ENCODE measurements at places on chromosomes 5 and 9. TPM values are rescaled to one million over a fixed set of nuclear protein-coding genes. Genes with fewer than 3 reads are reported as not detected.

DNA sequence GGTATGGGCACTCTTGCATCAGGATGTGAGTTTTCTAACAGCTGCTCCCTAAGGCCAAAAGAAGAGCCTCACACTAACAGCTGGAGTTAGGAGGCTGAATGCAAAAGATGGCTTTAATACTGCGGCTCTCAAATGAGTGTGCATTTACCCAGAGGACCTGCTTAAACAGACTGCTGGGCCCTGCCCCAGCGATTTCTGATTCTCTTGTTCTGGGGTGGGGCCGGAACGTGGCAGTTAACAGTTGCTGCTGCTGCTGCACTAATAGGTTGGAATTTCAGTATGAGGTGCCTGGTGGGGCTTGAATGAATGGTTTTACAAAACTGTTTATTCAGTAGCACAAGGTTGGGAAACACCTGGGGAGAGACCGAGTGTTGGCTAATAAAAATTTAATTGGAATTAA is 26.1 kb downstream of the HMGCR start:
- DNase-seq = no peak

Gene ZNF454
- total RNA-seq = 3.1 TPM

Gene ARSI
- 1.1 TPM for total RNA-seq

DNA sequence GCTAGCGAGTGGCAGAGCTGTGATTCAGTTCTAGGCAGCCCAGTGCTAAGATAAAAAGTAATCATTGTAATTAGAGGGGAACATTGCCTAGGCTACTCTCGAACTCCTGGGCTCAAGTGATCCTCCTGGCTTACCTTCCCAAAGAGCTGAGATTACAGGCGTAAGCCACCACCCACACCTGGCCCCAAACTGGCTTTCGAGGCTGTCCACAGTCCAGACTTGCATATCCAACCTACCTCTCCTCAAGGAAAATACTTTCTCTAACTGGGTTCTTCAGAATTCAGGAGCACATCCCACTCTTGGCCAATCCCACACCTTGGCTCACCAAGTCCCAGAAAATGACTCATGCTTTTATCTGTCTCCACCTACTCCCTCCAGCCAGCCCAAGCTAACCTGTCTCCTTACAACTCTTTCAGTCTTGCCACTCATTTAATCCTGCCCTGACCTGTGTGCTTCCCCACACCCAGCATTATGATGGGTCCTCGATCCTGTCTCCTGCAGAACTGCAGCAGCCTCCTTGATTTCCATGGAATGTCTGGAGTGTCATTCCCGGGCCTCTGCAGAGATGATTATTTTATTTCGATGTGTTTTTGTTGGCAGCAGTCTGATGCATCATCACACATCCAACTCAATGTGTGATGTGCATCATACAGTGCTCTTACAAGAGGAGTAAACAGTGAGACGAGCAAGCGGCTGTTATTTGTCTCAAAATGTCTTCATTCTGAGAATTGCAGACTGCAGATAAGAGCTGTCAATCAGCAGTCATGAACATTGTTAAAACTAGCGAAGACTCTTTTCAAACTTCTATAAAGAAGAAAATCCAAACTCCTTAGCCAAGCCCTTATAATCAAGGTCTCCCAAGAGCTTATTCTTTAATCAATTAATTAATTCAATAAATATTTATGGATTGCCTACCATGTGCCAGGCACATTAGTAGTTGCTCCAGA is 167.3 kb downstream of the SEC61B start:
- DNase-seq = no peak

GRCh38 chr5:167460449-167461020 is 830.9 kb upstream of the WWC1 start:
- no peak for DNase-seq

- no peak for DNase-seq
These were observed 9.2 kb downstream of the ENC1 start for GRCh38 chr5:74631081-74631953.

- DNase-seq = no peak
These were observed 1034.4 kb downstream of the CDH9 start for GRCh38 chr5:26003966-26004365.

DNA sequence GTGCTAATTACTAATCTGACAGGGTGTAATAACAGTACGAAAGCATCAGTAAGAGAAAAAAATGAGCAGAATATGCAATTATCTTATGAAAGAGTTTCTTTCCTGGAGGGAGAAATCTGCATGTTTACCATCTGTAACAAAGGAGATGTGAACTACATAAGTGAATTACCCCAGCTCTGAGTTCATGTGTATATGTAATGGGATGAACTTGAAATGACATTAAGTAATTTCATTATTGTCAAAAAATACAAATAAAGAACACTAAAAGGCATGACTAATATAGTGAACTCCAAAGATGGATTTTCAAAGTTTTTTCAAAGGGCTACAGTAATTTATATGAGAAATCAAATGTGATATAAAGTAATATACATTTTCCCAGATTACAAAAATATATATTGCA is 944.0 kb downstream of the MAT2B start:
- DNase-seq = no peak

DNA sequence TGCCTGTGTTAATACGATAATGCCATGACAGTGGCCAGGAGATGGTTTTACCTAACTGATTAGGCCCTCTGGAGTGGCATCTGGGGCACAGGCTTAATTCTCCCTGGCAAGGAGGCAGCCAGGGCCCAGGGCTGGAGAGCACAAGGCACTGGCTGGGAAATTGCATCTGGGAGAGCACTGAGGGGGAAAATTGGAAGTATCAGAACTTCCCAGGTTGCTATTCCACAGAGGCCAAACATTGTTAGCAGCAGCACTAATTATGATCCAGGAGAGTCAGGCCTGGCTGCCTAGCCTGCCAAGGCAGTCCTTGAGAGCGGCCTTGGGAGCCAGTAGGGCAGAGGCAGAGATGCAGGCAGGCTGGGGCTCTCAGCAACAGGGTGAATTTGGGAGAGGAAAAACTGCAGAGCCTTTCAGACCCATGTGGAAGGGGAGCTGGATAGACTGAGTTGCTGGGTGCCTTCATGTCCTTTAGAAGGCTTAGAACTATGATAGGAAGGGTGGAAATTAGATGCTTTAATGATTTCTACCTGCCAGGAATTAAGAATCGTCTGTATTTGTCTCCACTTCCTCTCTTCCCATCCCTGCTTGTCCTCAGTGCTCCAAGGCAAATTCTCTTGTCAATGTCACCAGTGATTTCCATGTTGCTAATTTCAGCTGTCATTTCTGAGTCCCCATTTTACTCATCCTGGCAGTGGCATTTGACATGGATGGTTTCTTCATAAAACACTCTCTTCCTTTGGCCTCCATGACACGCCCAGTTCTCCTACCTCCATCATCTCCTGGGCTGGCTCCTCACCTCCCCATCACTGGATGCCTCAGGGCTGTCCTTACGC is 56.1 kb upstream of the HSPA9 start:
- DNase-seq = no peak

DNA sequence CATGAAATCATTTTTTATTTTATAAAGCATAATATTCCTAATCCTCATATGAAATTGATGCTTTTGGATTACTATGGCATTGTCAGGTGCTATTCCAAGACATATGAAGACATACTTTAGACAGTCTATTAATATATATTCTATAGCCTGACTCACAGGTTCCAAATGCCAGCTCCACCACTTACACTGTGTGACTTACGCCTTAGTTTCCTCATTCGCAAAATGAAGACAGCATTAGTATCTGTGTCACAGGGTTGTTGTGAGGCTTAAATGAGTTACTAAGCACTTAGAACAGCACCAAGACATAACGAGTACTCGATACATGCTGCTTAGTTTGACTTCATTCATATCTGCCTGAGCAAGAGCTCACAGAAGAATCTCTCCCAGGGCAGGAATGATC is 132.2 kb upstream of the PTGER4 start:
- no peak for DNase-seq

DNA sequence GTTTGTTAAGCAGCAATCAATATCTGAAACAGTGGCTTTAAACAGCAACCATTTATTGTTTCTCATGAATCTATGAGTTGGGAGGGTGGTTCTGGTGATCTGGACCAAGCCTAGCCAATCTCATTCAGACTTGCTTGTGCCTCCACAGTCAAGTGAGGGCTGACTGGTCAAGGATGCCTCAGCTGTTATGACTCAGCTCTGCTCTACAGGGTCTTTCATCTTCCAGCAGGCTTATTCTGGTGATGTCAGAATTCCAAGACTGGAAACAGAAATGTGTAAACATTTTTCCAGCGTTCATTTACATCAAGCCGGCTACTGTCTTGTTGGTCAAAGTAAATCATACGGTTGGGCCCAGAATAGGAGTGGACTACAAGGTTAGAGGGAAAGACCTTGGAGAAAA is 2.5 kb upstream of the PIP5K1B start:
- no peak for DNase-seq

DNA sequence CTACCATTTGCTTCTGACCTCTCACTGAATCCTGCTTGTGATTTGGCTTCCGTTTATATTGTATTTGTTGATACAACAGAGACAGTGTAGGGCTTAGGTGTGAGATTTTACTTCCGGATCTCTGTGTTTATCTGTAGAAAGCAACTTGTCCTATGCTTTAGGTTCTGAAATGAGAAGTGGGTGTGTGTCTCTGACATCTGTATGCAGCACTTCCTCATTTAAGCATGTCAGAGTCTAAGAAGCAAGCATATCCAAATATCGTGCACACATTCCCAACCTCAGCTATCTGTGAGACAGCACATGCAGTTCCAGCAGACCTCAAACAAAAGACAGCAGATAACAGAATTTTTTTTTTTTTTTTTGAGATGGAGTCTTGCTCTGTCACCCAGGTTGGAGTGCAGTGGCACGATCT is 16.3 kb downstream of the KLF9 start:
- no peak for DNase-seq

GRCh38 chr9:80649496-80649895 is 1039.9 kb downstream of the TLE1 start:
- no peak for DNase-seq

Gene MCTP1
- total RNA-seq = 4.7 TPM

Gene PDZD2
- 188 TPM for total RNA-seq

- no peak for DNase-seq
These were observed 4.7 kb upstream of the COL27A1 start for GRCh38 chr9:114150608-114151007.

Gene ACOT12
- not detected for total RNA-seq

GRCh38 chr5:1164696-1165630 is 36.4 kb upstream of the SLC6A19 start:
- DNase-seq = peak; percentile 14

Gene PDCD1LG2
- 2.6 TPM for total RNA-seq

All from right cardiac atrium (tissue), 5 donors.